ENCODE measurements at places on chromosomes 16 and 17.
A peak's percentile ranks its signal among the peaks of the same experiment; 100 is the strongest.

DNA sequence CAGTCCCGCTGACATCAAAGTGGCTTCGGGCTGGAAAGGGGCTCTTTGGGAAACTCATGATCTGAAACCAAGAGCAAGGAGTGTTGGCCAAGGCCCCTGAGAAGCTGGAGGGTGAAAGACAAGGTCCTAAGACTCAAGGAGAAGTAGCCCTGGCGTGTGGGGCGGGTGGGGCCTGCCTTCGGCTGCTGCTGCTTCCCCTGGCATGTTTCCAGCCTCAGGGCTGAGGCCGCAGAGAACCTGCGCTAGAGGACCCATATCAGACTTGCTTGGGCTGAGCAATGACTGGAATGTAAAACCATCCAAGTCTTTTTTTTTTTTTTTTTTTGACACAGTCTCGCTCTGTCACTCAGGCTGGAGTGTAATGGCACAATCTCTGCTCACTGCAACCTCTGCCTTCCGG, 67.5 kb upstream of the GCSH start:
- no peak for DNase-seq

- DNase-seq: peak; percentile 23
These were observed 721.5 kb downstream of the MAF start for GRCh38 chr16:78879011-78879410.

DNA sequence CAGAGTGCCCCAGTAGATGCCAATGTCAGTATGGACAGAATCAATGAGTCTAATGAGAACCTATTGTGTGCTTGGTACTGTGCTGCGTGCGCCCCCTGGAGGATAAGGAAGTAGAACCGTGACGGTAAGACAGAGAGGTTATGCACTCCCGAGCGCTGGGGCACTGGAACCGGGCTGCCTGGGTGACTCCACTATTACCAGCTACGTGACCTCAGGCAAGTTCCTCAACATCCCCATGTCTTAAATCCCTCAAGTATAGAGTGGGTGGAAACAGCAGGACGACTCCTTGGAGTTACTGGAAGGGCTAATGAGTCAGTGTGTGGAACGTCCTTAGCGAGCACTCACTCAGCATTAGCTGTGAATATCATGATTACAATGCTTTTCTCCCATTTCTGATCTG, 16.2 kb downstream of the CHST4 start:
- DNase-seq: no peak

DNA sequence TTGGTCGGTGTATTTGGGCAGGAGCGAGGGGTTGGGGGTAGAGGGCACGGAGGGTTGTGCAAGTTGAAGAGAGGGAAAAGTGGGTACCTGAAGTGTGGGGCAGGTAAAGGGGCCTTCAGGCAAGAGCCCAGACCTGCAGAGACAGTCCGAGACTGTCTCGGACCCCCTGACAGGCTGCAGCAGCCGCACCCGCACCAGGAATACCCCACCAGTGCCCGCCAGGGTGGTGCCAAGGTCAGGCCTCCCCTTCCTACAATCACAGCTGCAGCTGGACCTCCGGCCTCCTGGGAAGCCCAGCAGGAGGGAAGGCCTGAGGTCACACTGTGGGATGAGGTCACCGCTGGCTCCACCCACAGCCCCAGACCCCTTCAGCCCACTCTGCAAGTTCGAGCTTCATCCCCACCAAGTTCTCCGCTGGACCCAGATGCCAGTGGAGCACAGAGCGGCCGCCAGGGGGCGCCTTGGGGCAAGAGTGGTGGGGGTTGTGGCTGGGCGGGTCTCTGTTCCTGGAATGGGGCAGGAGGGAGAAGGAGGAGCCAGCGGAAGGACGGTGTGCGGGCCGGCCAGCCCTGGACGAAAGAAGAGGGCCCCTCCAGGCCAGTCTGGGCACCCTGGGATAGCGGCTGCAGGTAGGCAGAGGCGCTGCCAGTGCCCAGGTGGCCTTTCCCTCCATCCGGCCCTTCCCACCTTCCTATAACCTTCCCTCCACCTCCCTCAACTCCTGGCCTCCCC, at the start of gene HSD3B7:
Gene HSD3B7, plus strand, starts transcription at position 539 of the 732 bp plus-strand sequence. CDS start 452 bp downstream, outside the sequence.
- peak; percentile 91 for DNase-seq

DNA sequence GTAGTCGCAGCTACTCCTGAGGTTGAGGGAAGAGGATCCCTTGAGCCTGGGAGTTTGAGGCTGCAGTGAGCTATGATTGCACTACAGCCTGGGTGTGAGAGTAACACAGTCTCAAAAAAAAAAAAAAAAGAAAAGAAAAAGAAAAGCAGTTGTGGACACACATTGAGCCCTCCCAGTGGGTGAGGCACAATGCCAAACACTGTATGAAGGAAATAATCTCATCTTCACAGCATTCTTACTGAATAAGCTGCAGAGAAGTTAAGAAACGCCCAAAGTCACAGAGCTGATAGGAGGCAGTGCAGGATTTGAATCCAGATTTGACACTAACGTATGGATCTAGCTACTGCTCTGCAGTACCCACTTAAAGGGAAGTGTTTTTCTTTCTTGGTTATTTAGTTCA, 5.9 kb upstream of the LYZL6 start:
- no peak for DNase-seq

GRCh38 chr16:55765161-55765560, 67.7 kb downstream of the CES1 start:
- no peak for DNase-seq
